ENCODE measurements at places on chromosomes 3 and 15. TPM values are rescaled to one million over a fixed set of nuclear protein-coding genes. Genes with fewer than 3 reads are reported as not detected.

GRCh38 chr3:41627477-41628087 is 334.3 kb downstream of the ULK4 start:
- DNase-seq, result no peak

DNA sequence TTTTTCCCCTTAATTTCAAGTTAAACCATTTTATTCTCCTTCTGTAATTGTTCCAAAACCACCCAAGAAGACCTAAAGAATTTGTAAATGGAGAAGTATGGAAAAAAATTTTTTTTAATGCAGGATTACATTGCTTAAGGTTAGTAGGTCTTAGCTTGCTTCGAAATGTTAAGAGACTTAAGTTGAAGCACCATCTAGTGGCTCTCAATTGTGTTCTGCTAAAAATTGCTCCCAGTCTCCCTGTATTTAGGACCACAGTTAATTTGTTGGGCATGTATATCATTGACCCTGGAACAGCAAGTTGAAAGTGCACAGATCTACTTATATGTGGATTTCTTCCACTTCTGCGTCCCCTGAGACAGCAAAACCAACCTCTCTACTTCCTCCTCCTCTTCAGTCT is 32.4 kb downstream of the CD200R1L start:
- DNase-seq, result no peak

DNA sequence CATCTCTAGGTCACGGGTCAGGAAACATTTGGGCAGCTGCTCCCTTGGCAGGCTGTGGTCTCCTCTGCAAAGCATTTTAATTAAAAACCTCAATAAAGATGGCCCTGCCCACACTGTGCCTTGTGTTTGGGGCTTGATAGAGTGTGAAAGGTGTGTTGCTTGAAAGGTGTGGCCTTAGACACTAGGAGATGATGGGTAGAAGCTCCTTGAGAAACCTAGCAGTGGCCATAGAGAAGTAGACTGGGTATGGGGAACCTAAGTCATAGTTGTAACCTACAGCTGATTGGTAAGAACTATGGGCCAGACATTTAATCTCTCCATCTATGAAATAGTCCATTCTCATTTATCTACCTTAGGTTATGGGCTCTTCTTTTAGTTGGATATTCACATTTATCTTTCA is 3.3 kb downstream of the JAGN1 start:
- DNase-seq, result no peak

GRCh38 chr3:143731320-143731719 is 116.9 kb downstream of the SLC9A9 start:
- no peak for DNase-seq

Gene DUOXA2
- total RNA-seq, result 0.32 TPM

Gene KLHL40
- not detected for total RNA-seq

GRCh38 chr3:38648024-38648658 is 1.3 kb downstream of the SCN5A start:
- DNase-seq, result no peak

- no peak for DNase-seq
Measured at GRCh38 chr3:17006132-17006852, 121.5 kb downstream of the PLCL2 start.

GRCh38 chr3:23019596-23020300 is 183.4 kb upstream of the UBE2E2 start:
- no peak for DNase-seq

DNA sequence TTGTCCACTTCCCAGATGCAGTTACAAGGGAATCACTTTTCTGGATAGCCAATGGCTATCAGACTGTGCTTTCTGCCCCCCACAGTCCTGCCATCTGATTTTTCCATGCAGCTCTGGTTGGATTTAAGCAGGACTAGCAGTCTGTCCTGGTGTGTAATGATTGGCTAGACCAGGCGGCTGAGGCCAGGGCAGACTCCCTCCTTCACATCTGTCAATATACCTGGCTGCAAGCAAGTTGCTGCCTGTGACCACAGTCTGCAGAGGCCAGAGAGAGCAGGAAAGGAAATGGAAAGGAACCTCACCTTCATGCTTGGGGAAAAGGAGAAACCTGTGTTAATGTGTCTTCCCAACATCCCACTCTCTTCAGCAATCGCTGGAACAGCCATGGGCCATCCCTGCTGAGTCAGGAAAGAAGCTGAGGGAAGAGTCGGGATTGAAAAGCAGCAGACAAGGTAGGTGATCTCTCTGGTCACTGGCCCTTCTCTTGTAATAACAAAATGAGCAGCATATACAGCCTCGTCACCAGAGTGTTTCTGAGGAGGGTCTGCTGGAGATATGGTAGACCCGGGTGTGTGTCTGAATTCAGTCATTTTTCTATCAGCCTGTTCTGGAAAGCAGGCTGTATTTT is 126.7 kb upstream of the PHLDB2 start:
- no peak for DNase-seq

- no peak for DNase-seq
Measured at GRCh38 chr3:140440446-140440845, 237.4 kb upstream of the TRIM42 start.

DNA sequence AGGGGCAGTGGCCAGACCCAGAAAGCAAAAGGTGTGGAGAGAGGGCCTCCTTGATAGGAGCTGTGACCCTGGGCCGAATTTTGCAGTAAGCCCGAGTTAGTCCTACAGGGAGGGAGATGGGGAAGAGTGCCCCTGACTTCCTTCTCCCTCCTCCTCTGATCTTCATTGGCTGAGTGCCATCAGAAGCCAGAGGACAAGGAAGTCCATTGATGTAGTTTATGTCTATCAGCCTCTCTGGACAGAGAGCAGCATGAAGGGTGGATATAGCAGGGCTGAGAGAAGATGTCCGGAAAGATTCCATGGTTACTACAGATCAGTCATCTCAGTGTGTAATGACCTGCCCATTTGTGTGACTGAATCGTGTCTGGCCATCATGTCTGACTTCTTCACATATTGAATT is 102.5 kb upstream of the FAM3D start:
- DNase-seq, result no peak

Gene SLC12A8
- total RNA-seq, result not detected

GRCh38 chr15:66228807-66229735 is 24.5 kb downstream of the MEGF11 start:
- DNase-seq, result no peak

Gene ZDHHC3
- 67.8 TPM for total RNA-seq

DNA sequence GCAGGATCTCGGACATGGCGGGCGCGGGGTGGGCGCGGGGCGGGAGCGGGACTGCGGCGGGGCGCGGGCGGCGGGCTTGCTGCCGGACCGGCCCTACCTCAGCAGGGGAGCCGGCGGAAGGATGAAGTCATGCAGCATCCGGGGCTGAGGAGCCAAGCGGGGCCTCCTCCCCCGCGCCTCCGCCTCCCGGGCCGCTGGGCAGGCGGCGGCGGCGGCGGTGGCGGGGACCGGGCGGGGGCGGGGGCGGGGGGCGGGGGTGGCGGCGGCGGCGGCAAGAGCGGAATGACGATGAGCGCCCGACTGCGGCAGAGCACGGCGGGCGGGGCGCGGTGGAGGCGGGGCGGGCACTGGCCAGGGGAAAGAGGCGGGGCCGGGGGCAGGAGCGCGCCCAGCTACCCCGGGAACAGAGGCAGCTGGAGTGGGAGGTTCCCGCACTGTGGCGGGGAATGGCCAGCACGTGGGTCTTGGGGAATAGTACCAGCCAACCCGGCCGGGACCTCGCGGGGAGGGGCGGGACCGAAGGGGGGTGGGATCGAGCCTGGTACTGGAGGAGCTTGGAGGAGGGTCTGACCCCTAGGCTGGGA is at the start of gene CAMK2N2:
TSS of gene CAMK2N2 (minus strand) at position 284 of the 584 bp plus-strand sequence. CDS start at position 16, 268 bp downstream.
- no peak for DNase-seq

DNA sequence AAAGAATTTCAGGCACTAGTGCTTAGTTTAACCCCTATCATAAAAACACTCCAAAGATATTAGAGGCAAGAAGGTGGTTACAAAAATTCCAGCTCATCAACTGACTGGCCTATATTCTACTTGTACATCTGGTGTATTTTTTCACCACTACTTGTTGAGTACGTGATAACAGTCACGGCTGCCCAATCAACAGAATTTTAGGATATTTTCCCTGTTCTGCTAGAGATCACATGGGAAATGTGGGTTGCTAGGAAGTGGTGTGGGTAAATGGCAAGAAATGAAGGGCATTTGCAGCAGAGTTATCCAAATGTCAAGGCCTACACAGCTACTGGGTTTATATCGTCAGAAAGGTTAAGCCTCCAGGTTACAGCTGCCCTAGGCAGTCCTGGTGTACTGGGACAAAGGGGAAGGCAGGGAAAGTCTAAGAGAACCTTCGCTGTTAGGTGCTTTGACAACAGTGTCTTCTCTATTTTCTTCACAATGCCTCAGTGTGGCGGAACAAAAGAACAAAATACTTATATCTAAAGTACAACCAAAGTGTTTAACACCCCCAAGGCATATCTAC is 81.9 kb downstream of the FMN1 start:
- no peak for DNase-seq

- DNase-seq, result no peak
Measured at GRCh38 chr3:15694628-15695027, 93.1 kb downstream of the BTD start.

DNA sequence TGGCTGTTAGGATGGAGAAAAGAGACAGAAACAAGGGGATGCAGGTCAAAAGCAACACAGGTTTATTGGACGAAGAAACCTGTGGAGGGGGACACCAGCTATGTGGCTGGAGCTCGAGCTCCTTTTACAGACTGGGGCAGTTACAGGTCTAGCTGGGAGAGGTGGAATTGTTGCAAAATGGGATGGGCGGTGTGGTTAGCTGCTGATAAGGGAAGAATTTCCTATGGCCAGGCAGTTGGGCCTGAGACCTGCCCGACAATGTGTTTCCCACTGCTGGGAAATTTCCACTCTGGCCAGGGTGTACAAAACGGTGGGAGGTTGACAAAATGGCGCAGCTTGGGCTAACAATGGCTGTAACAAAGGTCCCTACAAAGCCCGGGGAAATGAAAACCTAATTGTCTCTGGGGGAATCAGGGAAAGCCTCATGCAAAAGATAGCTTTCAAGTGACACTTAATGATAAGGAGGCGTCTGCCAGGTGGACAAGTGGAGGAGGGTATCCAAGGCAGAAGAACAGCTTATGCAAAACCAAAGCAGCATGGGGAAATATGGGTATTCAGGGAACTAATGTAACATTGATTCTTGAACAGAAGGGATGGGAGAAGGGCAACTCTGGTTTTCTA is 137.4 kb upstream of the SGO1 start:
- DNase-seq, result no peak

GRCh38 chr15:91970142-91970541 is 116.6 kb downstream of the SLCO3A1 start:
- DNase-seq, result no peak

Gene SPSB4
- total RNA-seq, result not detected

Gene GHSR
- not detected for total RNA-seq

DNA sequence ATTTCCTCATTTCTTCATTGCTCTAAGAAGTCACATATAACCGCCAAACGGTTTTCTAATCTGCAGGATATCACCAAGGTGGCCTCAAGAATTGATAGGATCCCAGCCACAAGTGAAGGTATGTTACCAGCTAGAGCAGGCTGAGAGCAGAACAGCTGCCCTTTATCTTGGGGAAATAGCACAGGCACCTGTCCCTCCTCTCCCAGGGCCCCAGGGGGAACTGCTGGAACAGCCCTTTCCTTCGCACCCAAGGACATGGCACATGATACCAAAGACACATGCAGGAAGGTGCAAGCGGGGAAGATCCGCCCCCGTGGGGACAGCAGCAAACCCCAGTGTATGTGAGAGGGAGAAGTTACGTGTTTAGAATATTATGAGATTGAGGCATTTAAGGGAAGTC is 35.3 kb downstream of the HOMER2 start:
- no peak for DNase-seq

DNA sequence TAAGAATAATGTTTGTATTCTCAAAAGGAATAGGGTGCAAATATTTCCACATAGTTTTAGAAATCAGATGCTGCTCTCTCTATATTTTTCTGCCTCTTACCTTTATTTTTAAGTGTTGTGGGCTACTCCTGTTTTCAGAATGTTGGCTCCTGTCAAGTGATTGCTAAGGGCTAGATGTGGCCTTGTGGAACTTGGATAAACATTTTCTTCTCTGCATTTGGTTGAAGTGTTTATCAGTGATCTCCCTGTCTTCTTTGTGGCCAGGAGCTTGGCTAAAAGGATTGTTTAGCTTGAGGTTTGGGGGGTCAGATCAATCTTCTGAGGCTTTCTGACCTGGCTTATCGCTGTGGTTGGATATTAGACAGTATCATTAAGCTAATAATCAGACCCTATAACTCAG is 112.6 kb downstream of the TCF12 start:
- DNase-seq, result no peak

GRCh38 chr15:77517579-77517978 is 96.9 kb downstream of the HMG20A start:
- no peak for DNase-seq

Gene NR2E3
- not detected for total RNA-seq

DNA sequence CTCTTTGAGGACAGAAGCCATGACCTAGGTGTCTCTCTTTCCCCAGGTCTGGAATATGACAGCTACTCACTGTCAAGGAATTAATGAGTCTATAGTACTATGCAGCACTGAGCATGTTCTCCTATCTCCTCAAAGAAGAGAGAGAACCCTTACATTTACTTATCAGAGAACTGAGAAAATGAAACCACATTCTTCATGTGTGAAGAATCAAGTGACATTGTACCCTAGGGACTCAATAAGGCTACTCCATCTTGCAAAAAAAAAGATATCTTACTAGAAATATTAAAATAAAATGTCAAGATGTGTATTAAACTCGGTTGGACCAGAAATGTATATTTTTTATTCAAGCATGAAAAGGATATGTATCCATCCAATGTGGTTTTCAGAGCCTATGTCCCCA is 133.2 kb upstream of the COL8A1 start:
- DNase-seq, result no peak

Gene ZIC4
- total RNA-seq, result not detected

DNA sequence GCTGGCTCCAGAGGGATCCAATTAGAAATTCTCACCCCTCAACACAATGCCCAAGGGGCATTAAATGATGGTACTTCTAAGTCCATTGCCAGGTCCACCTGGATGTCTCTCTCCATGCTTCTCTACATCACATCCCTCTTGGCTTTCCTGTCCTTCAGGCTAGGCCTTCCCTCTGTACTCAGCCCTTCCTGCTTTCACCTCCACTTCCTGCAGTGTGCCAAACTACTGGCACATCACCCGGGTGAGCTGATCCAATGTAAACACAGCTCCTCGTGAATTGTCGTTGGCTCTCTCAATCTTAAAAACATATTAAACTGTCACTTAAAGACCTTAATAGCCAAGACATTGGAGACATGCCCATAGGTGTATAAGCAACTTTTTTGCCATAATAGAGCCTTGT is 4.0 kb downstream of the LMCD1 start:
- DNase-seq, result no peak

GRCh38 chr3:178353006-178353694 is 183.1 kb upstream of the KCNMB2 start:
- no peak for DNase-seq

Gene AAGAB
- total RNA-seq, result 27.8 TPM

Gene ANKRD34C
- total RNA-seq, result not detected

GRCh38 chr3:47120138-47120537 is 43.8 kb downstream of the SETD2 start:
- no peak for DNase-seq

GRCh38 chr3:9012521-9012920 is 49.2 kb upstream of the RAD18 start:
- no peak for DNase-seq

Gene CCDC12
- 34.3 TPM for total RNA-seq

Measured in ascending aorta (tissue), 2 donors.